ENCODE measurements at places on chromosomes 5 and 9.

DNA sequence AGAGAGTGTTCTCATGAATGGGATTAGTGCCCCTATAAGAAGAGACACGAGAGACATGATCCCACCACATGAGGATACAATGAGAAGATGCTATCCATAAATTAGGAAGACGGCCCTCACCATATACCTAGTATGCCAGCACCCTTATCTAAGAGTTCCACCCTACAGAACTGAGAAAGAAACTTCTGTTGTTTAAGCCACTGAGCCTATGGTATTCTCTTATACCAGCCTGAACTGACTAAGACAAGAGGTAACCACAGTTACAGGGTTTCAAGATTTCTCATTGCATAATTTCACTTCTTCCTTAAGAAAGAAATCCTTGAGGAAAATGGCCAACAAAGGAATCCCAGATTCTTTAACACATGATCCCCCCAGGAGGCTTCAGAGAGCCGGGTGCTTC, 412.4 kb downstream of the NTRK2 start:
- DNase-seq: no peak

- no peak for DNase-seq
Observed at GRCh38 chr9:68705531-68706362, 707 bp downstream of the PIP5K1B start.

GRCh38 chr9:107587191-107587963, 97.8 kb upstream of the KLF4 start:
- DNase-seq: no peak

GRCh38 chr9:36138901-36139300, 2.4 kb downstream of the GLIPR2 start:
- DNase-seq: no peak

- no peak for DNase-seq
Observed at GRCh38 chr5:16418471-16418922, 47.1 kb downstream of the ZNF622 start.

DNA sequence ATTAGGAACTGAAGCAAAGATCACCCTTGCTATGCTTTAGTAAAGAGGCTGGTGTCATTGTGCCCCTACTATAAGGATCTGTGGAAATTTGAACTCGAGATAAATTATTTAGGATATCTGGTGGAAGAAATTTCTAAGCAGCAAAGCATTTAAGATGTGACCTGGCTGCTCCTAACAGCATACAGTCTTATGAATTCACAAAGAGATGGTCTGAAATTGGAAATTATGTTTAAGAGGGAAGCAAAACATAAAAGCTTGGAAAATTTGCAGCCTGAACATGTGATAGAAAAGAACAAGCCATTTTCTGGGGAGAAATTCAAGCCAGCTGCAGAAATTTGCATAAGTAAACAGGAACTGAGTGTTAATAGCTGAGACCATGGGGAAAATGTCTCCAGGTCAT, 223.7 kb downstream of the FBXO4 start:
- no peak for DNase-seq

DNA sequence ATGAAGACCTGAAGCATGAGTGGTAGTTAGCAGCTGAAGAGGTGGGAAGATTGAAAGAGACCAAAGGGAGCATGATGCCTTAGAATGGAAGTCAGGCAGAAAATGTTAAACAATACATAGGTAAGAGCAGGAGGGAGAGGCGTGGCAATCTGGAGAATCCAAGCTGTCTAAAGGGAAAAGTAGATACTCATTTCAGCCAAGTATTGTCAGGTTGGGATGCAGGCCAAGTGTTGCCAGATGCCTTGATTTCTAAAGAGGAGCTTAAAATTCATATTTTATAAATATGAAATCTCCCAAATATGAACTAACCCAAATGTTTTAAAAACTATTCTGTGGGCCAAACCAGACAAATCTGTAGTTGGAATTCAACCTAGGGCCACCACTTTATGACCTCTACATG, 4.2 kb downstream of the PAM start:
- no peak for DNase-seq

DNA sequence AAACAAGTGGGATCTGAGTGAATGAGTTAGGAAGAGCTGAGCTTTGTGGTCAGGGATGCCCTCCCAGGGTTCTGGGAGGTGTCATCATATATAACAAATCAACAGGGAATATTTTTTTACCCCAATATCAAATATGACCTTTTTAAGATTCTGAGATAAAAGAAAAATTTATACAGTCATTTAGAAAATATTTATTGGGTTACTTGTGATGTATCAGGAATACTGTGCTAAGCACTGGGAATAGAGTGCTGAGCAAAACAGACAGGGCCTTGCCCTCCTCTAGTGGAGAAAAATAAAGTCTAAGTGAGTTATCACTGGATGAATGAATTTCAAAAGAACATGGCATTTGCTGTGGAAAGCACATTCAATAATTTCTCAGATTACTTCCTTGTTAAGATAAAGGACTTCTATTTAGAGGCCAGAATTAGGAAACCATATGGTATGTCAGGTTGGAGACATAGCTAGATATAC, 102.9 kb downstream of the BOD1 start:
- no peak for DNase-seq

DNA sequence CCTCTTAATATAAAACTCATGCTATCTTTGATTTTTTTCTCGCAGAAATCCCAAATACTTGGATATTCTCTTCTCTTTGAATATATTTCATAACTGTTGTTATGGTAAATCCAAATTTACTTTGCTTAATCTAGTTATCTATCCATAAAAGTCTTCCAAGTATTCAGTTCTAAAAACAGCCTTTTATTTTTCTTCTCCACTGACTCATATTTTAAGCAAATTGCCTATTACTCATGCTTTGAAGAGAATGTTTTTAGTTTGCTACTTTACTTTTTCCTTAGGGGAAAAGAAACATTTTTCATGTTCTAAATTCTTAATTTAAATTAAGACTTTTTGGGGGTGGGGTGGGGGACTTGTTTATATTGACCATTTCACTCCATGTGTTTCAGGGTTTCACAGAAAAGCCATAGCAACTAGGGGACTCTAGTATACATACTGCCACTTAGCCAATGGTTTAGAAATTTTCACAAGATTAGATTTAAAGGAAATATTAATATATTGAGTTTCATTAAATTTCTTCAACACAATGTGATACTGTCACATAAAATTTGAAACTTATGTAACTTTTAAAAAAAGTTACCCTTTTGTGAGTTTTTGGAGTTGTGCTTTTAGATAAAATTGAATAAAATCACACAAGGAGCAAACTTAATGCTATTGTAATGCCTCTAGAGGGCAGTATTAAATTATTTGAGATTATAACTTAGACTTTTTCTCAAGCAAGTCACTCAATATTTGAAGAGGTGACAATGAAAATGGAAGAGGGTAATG, 545.8 kb upstream of the ARRDC3 start:
- DNase-seq: no peak

GRCh38 chr5:107524111-107524510, 146.6 kb downstream of the EFNA5 start:
- no peak for DNase-seq

DNA sequence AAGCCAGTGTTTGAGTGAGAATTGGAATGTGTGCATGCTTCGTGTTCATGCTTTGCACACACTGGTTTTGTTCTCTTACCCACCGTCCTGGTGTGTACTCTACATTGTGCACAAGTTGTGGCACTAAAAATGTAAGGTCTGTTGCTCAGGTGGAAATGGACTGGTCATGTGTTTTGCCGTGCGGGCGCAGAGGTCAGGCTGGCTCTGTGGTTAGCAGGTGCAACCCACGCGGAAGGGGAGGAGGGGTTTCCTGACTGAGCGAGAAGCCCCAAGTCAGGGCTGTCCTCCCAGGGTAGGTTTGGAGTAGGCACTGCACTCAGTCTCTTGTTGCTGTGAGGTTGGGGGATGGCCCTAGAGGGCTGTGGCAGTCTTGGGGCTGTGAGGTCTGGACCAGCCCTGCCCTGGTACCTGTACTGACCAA, 86.6 kb downstream of the EHMT1 start:
- DNase-seq: peak; percentile 23

- DNase-seq: no peak
Observed at GRCh38 chr9:37905131-37905505, 1.2 kb upstream of the SLC25A51 start.

- no peak for DNase-seq
Observed at GRCh38 chr9:91186632-91187108, 175.0 kb downstream of the AUH start.
